H1 (cell line): ENCODE measurements at places on chromosomes 6 and 20.
A peak's percentile ranks its signal among the peaks of the same experiment; 100 is the strongest.

GRCh38 chr6:6964675-6965074 is 143.1 kb upstream of the RREB1 start:
- no peak overlapping the region for H3K27ac ChIP-seq
- no peaks in the 10 kb centered on the region for H3K27me3 ChIP-seq
- no peak overlapping the region for H3K4me3 ChIP-seq
- DNase-seq: no peak
- H3K4me1 ChIP-seq: no peaks in the 10 kb centered on the region
- no peaks in the 10 kb centered on the region for H3K36me3 ChIP-seq

GRCh38 chr6:126880964-126881363 is 237.5 kb upstream of the RSPO3 start:
- H3K27ac ChIP-seq: no peak overlapping the region
- no peaks in the 10 kb centered on the region for H3K27me3 ChIP-seq
- H3K4me3 ChIP-seq: no peak overlapping the region
- H3K4me1 ChIP-seq: no peaks in the 10 kb centered on the region

DNA sequence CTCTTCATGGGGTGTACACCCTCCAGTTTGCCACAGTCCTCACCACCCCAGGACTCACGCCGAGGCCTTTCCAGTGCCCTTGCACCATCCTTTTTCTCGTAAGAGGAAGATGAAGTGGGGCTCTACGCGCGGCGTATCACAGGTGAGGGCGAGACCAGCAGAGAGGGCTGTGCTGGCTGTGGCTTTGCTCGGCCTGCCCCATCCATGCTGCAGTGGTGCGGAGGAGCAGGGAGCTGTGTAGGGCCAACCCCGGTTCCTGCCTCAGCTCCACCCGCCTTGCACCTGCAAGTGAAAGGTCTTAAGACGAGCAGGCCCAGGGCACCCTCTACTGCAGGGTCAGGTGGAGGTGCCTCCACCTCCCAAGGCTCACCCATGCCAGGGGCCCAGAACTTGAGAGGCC is 24.1 kb downstream of the RBCK1 start:
- H3K4me3 ChIP-seq: no peak overlapping the region
- peaks cover 3% of the 10 kb centered on the region; the same call in 1 of the 2 replicates for H3K36me3 ChIP-seq
- H3K27ac ChIP-seq: no peak overlapping the region
- H3K27me3 ChIP-seq: peaks cover 1% of the 10 kb centered on the region

GRCh38 chr20:24628985-24629384 is 159.6 kb downstream of the SYNDIG1 start:
- DNase-seq: no peak
- no peaks in the 10 kb centered on the region; the same call in 1 of the 2 replicates for H3K4me1 ChIP-seq
- no peaks in the 10 kb centered on the region for H3K27me3 ChIP-seq

DNA sequence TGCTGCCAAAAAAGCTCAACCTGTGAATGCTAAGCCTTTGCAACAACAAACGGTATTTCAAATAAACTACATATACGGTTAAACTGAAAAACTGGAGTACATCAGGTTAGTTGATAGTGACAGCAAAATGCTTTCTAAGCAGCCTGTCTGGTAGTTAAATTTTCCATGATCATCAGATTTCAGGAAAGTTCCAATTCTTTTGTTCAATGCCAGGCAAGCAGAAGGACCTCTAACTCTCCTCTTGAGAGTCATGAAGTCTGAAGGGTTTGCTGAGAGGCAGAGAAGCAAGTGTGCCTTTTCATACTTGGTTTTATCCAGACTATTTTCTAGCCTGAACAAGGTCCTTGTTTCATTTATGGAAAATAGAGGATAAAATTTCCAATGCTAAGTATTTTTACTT is 4.5 kb downstream of the FLRT3 start:
- H3K4me3 ChIP-seq: no peak overlapping the region
- DNase-seq: no peak
- H3K27me3 ChIP-seq: no peaks in the 10 kb centered on the region

DNA sequence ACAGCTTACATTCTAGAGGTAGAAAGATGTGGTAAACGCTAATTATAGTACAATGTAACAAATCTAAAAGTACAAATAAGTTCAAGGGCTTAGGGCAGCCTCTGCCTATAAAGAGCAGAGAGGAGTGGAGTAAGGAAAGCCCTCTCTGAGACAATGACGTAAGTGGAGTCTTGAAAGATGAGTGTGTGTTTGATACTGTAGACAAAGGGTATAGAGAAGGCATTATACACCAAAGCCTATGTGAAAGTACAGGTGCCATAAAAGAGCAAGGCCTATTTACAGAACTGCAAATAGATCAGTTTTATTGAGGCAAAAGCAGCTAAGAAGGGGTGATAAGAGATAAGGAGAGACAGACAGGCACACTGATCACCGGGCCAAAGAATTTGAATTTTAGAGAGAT is 10.9 kb downstream of the GOPC start:
- no peak for DNase-seq
- H3K4me1 ChIP-seq: no peaks in the 10 kb centered on the region

DNA sequence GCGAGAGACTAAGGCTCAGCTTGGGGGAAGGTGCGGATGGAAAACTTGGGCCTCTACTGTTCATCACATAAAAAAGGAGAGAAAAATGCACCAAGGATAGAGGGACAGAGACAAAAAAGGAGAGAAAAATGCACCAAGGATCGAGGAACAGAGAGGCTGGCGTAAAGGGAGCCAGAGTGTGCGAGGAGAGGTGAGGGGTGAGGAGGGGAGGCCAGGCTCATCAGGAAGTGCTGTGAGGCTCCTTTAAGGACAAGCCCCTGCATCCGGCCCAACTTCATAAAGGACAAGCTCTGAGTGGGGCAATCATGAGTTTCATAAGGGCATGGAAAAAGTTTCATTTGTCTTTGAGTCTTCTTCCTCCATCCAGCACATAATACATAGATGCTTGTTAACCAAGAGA is 117.2 kb upstream of the NXT1 start:
- H3K27me3 ChIP-seq: no peaks in the 10 kb centered on the region
- no peaks in the 10 kb centered on the region for H3K4me1 ChIP-seq
- no peak overlapping the region for H3K27ac ChIP-seq
- no peaks in the 10 kb centered on the region for H3K36me3 ChIP-seq

DNA sequence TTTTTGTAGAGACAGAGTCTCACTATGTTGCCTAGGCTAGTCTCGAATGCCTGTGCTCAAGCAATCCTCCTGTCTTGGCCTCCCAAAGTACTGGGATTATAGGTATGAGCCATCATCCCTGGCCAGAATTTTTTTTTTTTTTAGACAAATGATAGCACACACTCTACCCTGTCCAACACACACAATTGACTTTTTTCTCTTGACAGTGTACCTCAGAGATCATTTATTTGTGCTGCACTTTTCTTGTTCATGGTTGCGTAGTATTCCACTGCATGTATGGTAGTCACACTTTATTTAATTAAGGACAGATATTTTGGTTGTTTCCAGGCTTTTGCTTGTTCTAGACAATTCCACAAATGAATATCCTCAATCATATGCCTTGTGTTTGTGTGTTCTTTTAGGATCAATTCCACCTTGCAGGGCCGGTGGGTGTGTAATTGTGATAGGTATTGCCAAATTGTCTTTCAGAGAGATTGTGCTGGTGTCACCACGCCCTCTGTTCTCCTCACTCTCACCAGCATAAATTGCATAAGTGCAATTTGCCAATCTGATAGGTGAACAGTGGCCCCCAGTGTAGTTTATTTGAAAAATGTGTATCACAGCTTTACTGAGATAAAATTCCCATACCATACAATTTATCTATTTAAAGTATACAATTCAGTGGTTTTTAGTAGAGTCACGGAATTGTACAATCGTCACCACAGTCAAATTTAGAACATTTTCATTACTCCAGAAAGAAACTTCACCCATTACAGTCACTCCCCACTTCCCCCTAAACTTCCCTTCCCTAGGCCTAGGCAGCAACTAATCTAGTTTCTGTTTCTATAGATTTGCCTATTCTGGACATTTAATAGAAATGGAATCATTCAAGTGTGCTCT is 20.1 kb downstream of the SRC start:
- H3K36me3 ChIP-seq: no peaks in the 10 kb centered on the region; the same call in none of the 2 replicates
- H3K4me3 ChIP-seq: no peak overlapping the region
- H3K4me1 ChIP-seq: no peaks in the 10 kb centered on the region
- no peak overlapping the region for H3K27ac ChIP-seq

DNA sequence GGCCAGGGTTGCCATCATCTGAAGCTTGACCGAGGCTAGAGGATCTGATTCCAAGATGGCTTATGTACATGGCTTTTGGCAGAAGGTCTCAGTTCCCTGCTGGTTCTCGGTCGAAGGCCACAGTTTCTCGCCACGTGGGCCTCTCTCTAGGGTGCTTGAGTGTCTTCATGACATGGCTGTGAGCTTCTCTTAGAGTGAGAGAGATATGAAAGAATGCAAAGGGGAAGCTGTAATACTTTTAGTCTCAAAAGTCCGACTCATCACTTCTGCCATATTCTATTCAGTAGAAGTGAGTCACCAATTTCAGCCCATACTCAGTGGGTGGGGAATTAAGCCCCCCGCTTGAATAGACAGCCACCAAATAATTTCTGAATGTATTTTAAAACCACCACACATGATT is 94.2 kb downstream of the UTRN start:
- no peak overlapping the region for H3K27ac ChIP-seq
- no peaks in the 10 kb centered on the region for H3K27me3 ChIP-seq
- H3K4me1 ChIP-seq: no peaks in the 10 kb centered on the region
- no peak overlapping the region for H3K4me3 ChIP-seq
- no peak for DNase-seq

GRCh38 chr6:11030904-11031303 is 13.2 kb downstream of the ELOVL2 start:
- no peaks in the 10 kb centered on the region for H3K27me3 ChIP-seq
- H3K4me1 ChIP-seq: peaks cover 6% of the 10 kb centered on the region; the same call in 1 of the 2 replicates
- H3K36me3 ChIP-seq: no peaks in the 10 kb centered on the region
- H3K4me3 ChIP-seq: no peak overlapping the region
- no peak for DNase-seq

GRCh38 chr20:16216227-16216913 is 356.9 kb downstream of the KIF16B start:
- peaks cover 4% of the 10 kb centered on the region for H3K4me1 ChIP-seq
- no peak overlapping the region for H3K4me3 ChIP-seq
- no peak overlapping the region for H3K27ac ChIP-seq

DNA sequence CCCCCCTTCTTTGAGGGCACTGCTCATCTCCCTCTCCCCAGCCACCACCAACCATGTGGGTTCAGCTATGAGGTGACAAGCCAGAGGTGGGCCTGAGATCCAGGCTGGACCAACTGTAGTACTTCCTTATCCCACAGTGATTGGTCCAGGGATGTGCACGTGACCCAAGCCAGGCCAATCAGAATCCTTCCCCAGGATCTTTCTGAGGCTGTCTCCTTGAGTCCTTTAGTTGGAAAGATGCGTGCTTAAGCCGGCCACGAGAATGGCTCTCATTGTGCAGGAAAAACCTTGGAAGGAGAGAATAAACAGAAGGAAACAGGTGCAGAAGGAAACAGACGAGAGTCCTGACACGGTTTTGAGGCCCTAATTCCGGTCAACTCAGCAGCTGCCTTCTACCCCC is 39.2 kb downstream of the ZC3H12D start:
- DNase-seq: no peak
- H3K4me3 ChIP-seq: no peak overlapping the region
- H3K27ac ChIP-seq: no peak overlapping the region

DNA sequence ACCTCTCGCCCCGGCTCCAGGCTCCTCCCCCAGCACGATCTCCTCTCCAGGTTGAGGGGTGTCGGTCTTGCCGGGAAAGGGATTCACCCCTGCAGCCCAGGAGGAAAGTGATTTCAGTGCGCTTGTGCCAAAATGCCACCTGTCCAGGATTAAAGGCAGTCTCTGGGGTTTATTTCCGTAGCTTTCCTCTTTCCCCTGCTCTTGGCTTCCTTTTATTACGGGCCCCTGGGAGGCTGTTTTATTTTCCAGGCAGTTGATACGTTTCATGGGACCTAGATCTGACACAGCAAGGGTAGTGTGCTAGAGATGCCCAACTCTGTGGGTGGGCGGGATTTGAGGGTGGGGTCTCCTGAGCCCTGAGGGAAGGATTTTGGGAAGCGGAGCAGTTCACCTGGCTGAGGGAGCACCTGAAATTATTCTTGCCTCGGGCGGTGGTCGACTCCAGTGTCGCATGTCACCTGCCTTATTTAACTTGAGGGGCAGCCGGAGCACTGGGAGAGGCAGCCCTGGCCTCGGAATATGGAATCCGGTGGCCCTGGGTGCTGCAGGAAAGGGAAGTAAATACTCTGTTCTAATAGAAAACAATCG is 9.5 kb upstream of the NKX2-2 start:
- no peak for DNase-seq
- peaks cover 26% of the 10 kb centered on the region for H3K4me1 ChIP-seq
- no peaks in the 10 kb centered on the region for H3K36me3 ChIP-seq
- peak overlapping the region; percentile 59 for H3K4me3 ChIP-seq

DNA sequence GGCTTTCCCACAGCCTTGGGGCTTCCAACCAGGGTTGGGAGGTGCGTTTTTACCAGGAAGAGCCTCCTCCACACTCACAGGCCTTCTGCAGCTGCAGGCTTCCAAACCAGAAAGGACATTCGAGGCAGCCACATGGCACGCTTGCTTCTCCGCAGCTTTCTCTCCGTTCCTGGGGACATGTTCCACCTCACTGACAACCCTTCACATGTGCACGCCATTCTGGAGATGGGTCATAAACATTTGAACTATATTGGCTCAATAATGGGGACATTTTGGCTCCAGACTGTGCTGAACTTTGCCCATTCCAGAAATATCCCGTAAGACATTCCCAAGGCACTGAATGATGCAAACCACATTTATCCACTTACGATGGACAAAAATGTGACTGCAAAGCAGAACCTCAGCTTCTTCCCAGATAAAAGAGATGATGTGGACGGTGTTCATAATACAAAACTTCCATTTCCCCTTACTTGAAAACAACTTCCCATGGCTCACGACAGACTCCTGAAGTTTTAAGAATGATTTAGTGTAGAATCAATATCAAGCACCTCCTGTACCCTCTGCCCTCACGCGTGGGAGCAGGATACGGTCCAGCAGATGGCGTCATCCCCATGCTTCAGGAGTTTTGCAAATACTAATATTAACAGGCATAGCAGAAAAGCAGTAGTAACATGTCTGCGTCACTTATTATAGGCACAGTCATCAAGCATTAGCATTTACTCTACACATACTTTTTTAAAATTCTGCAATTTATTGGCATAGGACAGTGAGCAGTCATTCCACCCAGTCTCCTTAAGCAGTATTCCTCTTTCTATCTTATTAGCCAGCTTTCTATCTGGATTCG is 25.4 kb upstream of the FOXF2 start:
- H3K27ac ChIP-seq: no peak overlapping the region
- no peak for DNase-seq
- no peaks in the 10 kb centered on the region for H3K4me1 ChIP-seq
- no peaks in the 10 kb centered on the region for H3K27me3 ChIP-seq

- H3K27me3 ChIP-seq: no peaks in the 10 kb centered on the region
- H3K36me3 ChIP-seq: no peaks in the 10 kb centered on the region
- no peak overlapping the region for H3K27ac ChIP-seq
Observed at GRCh38 chr20:50230871-50231560, 40.4 kb downstream of the CEBPB start.

DNA sequence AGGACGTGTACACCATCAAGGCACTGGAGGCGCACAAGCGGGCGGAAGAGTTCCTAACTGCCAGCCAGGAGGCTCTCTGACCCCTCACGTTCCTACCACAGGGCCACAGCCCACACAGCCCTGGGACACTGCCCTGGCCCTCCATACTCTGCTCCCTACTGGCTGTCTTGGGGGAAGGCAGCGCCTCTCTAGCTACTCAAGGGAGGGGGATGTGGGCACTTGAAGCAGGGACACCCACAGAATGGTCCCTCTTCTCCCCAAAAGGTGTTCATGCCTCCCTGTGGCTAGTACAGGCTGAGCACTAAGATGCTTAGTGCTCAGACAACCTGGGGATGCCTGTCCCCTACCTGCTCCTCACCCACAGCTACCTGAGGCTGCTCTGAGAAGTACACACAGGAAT is 2.5 kb downstream of the MEA1 start:
- H3K27me3 ChIP-seq: no peaks in the 10 kb centered on the region
- DNase-seq: no peak
- no peak overlapping the region for H3K27ac ChIP-seq
